Left ventricle myocardium inferior (tissue), 1 donor: ENCODE measurements at places on chromosomes 16 and 17. TPM values are rescaled to one million over a fixed set of nuclear protein-coding genes. Genes with fewer than 3 reads are reported as not detected.

Gene ACSM5
- 1.6 TPM for total RNA-seq

Gene CUEDC1
- 43.2 TPM for total RNA-seq

- no peak for DNase-seq
Observed at GRCh38 chr16:76976101-76976500, 214.9 kb upstream of the MON1B start.

- no peak for DNase-seq
Observed at GRCh38 chr16:984736-985636, 3.4 kb downstream of the SOX8 start.
